ENCODE measurements at places on chromosomes 4 and X. TPM values are rescaled to one million over a fixed set of nuclear protein-coding genes. Genes with fewer than 3 reads are reported as not detected.

The NHS gene
- 2.6 TPM for total RNA-seq

The ATOH1 gene
- not detected for total RNA-seq

The AREG gene
- 23.9 TPM for total RNA-seq

The DCHS2 gene
- not detected for total RNA-seq

The HSFX3 gene
- total RNA-seq, result not detected

The ARX gene
- 0.58 TPM for total RNA-seq

The PCDH10 gene
- 0.12 TPM for total RNA-seq

The GABRA4 gene
- total RNA-seq, result not detected

The TMEM131L gene
- total RNA-seq, result 8.5 TPM

The SPANXN4 gene
- not detected for total RNA-seq

The VCX3A gene
- total RNA-seq, result not detected

The HOPX gene
- total RNA-seq, result not detected

The MAGEA4 gene
- not detected for total RNA-seq

The C4orf51 gene
- not detected for total RNA-seq

The FREM3 gene
- not detected for total RNA-seq

The POF1B gene
- total RNA-seq, result 3.0 TPM

The SCRG1 gene
- not detected for total RNA-seq

The CFAP47 gene
- total RNA-seq, result not detected

The TMPRSS11F gene
- total RNA-seq, result not detected

The GLOD5 gene
- not detected for total RNA-seq

The MAGED1 gene
- total RNA-seq, result 91.7 TPM

The SLC9B1 gene
- total RNA-seq, result 0.13 TPM

The SMIM10L2A gene
- total RNA-seq, result 0.22 TPM

The TMEM47 gene
- total RNA-seq, result 1.5 TPM

The GLRA3 gene
- total RNA-seq, result 0.05 TPM

The CA5B gene
- 2.5 TPM for total RNA-seq

The UGT2B11 gene
- not detected for total RNA-seq

The UGT8 gene
- 0.10 TPM for total RNA-seq

The PF4V1 gene
- total RNA-seq, result not detected

The ZNF157 gene
- total RNA-seq, result not detected

The GRID2 gene
- not detected for total RNA-seq

The ERAS gene
- 0.15 TPM for total RNA-seq

The ESX1 gene
- 0.06 TPM for total RNA-seq

The SPATA4 gene
- total RNA-seq, result 0.14 TPM

The MTM1 gene
- 6.5 TPM for total RNA-seq

The KLF8 gene
- 0.03 TPM for total RNA-seq

The PRSS12 gene
- 0.38 TPM for total RNA-seq

The PLK4 gene
- total RNA-seq, result 19.2 TPM

The HGFAC gene
- total RNA-seq, result 0.09 TPM

The KDR gene
- 0.15 TPM for total RNA-seq
